ENCODE measurements at places on chromosomes 5 and 9. TPM values are rescaled to one million over a fixed set of nuclear protein-coding genes. Genes with fewer than 3 reads are reported as not detected.

DNA sequence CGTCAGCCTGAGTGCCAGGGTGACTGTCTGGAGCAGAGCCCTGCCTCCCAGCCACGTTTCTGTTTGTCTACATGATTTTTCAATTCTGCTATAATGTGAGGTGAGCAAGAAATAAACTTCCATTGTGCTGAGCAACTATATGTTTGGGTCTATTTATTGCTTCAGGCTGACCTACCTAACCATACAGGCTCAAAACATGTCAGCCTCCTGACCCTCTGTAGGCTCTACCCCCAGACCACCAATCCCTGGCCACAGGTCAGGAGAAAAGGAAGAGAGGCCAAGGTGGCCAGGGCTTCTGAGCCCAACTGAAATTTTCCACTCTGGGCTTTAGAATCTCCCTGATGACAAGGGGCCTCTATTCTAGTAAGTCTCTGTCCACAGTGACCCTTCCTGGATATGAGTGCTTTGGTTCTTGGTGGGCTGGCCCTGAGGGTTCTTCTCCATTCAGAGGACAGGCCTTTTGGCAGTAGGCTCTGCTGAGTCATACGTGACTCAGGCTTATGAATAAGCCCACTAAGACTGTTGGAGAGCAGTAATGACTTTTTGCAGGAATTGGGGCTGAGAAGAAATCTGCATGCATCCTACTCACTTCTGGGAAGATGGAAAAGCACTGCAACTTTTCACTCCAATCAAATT, 117.2 kb upstream of the TBCA start:
- DNase-seq: no peak

DNA sequence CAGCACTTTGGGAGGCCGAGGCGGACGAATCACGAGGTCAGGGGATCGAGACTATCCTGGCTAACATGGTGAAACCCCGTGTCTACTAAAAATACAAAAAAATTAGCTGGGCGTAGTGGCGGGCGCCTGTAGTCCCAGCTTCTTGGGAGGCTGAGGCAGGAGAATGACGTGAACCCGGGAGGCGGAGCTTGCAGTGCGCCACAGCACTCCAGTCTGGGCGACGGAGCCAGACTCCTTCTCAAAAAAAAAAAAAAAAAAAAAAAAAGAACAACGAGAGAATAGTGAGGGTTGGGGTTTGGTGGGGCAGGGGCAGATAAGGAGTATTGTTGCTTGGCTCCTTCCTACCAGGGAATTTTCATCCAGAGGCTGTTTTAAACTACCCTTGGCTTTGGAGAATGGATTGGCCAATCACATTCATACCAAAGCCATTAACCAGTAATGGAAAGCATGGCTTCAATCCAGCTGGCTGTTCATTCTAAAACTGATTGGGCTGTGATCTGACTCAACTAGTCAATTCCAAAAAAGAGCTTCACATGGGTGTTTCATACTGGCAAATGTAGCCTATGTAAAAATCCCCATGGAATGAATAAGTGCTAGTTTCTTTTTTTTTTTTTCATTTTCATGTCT, 64.4 kb downstream of the PLCXD3 start:
- DNase-seq: no peak

GRCh38 chr5:39270225-39270848, 51.0 kb upstream of the FYB1 start:
- DNase-seq: no peak

DNA sequence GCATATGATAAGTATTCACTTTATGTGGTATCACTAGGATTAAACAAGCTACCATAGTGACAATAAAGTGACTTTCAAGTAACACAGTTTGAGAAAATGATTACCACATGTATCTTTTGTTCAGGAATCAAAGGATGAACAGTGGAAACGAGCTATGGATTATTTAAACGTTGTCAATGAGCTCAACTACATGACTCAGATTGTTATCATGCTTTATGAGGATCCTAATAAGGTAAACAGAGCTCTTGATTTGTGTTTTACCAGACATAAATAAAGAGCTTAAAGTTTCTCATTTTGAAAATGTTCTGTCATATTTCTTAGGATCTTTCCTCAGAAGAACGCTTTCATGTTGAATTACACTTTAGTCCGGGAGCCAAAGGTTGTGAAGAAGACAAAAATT, 57.4 kb downstream of the PPIP5K2 start:
- no peak for DNase-seq

DNA sequence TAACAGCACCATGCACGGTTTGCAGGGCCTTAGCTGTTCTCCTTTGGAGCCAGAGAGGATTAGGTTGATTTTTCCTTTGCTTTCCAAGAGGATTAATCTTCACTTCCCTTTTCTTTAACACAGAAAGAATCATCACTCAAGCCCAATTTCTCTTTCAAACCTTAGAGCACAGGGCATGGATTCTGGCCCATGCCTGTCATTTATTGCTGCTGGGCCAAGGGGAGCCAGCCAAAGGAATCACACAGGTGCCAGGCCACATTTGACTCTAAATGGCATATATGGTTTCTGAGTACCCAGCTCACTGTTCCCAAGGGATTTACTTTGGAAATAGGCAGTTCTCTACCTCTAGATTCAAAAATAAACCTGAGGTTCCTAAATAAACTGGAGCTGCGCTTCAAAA, 58.3 kb downstream of the FBXL7 start:
- DNase-seq: no peak

- DNase-seq: no peak
Observed at GRCh38 chr9:92482805-92483204, 499 bp upstream of the ASPN start.

DNA sequence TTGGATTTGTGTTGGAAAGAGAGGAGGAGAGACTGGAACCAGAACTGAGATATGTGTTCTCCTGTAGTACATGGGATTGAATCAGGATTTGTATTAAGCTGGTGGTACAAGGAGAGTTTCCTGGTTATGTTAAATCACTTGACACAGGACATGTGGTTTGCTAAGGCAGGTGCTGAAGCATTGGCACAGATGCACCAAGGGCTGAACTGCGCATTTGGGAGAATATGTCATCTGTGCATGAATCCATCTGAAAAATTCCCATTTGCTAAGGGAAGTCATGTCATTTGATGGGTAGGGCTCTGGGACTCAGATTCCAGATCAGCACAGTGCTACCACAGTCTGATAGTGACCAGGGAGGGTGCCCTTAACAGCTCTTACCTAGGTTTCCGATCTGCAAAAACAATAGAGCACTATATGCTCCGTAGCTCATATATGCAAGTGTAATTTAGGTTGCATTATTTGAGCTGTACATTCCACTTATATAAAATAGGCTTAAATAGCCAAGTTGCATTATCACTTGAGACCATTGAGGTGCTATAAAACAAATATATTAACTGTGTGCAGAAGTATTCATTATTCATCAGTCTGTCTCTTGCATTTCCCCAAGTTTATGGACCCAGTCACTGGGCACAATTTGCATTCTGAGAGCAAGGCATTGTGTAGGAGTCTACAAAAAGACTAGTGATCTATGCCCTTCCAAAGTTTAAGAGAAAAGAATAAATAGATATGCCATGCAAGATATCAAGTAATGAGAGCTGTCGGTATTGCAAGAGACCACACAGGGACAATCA, 55.2 kb downstream of the ADAMTS16 start:
- no peak for DNase-seq

- no peak for DNase-seq
Observed at GRCh38 chr5:87188391-87188790, 79.3 kb upstream of the RASA1 start.

PCDHGA6 gene
- 0.80 TPM for total RNA-seq

P4HA2 gene
- total RNA-seq: 18.5 TPM

FKTN gene
- 17.7 TPM for total RNA-seq

ADGRD2 gene
- total RNA-seq: not detected

FAXDC2 gene
- 14.8 TPM for total RNA-seq

MRPL36 gene
- 40.6 TPM for total RNA-seq

All from progenitor cell of endocrine pancreas (in vitro differentiated cells).